ENCODE measurements at places on chromosomes 11 and 22. TPM values are rescaled to one million over a fixed set of nuclear protein-coding genes. Genes with fewer than 3 reads are reported as not detected.

GRCh38 chr11:46686886-46687795 is 13.3 kb downstream of the ARHGAP1 start:
- peaks cover 2% of the 10 kb centered on the region for H3K36me3 ChIP-seq
- H3K4me3 ChIP-seq = no peak overlapping the region
- no peaks in the 10 kb centered on the region for H3K4me1 ChIP-seq
- H3K27ac ChIP-seq = no peak overlapping the region
- DNase-seq = no peak

DNA sequence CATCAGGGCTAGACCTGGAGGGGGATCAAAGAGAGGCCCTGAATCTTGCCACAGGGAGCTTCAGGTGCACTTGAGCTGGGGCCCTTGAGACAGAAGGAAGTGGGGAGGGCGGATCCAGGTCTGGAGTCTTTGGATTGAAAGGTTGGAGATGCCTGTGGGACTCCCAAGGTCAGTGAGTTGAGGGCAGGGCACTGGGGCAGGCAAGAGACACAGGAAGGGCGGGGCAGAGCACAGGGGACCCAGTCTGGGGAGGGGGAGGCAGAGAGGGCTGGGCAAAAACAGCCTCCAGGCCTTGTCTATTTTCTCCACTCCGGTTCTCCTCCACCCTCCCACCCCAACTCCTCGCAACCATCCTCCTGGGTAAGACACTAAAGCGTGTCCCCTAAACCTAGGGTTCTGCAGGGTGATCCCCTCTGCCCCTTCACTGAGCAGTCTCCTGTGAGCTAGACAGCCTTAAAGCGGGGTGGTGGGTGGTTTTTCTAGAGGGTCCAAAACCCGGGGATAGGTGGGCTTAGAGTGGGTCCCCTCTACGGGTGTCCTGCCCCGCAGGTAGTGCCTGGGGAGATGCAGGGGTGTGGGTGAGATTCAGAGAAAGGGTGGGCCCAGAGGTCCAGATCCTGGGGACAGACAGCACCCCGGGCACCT is 38.6 kb upstream of the CELSR1 start:
- H3K27ac ChIP-seq = no peak overlapping the region
- H3K36me3 ChIP-seq = no peaks in the 10 kb centered on the region
- peak; percentile 33 for DNase-seq
- H3K4me1 ChIP-seq = no peaks in the 10 kb centered on the region
- H3K4me3 ChIP-seq = peak overlapping the region; percentile 78
- H3K27me3 ChIP-seq = no peaks in the 10 kb centered on the region

DNA sequence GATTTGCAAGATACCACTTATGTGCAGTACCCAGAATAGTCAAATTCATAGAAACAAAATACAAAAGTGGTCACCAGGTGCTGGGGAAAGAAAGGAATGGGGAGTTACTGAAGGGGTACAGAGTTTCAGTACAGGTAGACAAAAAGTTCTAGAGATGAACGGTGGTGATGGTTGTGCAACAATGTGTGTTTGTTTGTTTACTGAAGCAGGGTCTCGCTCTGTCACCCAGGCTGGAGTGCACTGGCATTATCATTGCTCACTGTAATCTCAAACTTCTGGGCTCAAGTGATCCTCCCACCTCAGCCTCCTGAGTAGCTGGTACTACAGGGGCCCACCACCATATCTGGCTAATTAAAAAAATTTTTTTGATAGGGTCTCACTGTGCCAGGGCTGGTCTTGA is 12.1 kb downstream of the UBE2L6 start:
- H3K4me1 ChIP-seq = no peaks in the 10 kb centered on the region
- H3K36me3 ChIP-seq = no peaks in the 10 kb centered on the region
- DNase-seq = no peak
- H3K4me3 ChIP-seq = no peak overlapping the region
- H3K27ac ChIP-seq = no peak overlapping the region

DNA sequence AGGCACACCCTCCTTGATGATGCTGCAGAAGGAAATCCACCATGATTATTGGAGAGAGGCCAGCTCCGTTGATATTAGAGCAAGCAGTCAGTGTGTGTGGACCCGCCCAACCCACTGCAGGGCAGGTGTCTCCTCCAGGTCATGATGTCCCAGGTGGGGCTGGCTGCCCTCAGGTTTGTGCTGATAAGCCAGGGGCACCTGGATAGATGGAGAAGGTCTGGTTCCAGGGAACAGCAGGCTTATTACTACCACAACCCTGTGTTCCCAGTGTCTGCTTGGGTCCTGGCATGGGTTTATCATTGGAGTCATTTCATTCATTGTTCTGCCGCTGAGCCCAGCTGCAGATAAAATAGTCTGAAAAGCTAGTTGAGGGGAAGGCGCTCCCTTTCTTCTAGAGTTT is 181.1 kb upstream of the NECTIN1 start:
- H3K27me3 ChIP-seq = peaks cover 2% of the 10 kb centered on the region
- H3K27ac ChIP-seq = no peak overlapping the region
- DNase-seq = no peak
- no peak overlapping the region for H3K4me3 ChIP-seq

DNA sequence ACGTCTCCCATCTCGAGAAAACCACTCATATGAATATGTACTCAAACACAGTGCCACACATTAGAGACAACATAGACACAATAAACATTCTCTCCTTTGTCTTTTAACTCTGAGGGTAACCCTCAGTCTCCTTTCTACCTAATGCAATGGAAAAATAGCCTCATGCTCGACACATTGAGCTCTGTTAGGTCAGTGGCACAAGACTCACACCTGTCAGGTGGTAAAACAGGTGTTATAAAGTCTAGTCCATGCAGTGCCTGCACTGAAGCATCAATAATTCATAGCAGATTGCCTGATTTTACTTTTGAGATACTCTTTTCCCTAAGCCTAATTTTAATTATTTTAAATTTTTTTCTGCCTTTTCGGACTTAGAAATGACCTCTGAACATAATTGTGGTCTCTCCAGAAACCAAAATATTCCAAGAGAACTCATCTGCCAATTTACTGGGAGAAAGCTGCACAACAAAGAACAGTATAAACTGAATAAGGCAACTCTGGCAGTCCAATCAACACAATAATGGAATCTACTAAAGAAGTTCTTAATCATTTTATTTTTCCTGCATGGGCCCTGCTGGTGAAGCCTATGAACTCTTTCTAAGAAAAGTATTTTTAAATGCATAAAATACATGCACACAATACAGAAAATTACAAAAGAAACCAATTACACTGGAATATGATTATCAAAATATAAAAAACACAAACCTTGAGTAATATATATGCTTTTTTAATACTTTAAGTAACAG is 9.9 kb downstream of the RDX start:
- no peaks in the 10 kb centered on the region for H3K4me1 ChIP-seq
- H3K27ac ChIP-seq = no peak overlapping the region
- DNase-seq = no peak
- H3K27me3 ChIP-seq = no peaks in the 10 kb centered on the region

DNA sequence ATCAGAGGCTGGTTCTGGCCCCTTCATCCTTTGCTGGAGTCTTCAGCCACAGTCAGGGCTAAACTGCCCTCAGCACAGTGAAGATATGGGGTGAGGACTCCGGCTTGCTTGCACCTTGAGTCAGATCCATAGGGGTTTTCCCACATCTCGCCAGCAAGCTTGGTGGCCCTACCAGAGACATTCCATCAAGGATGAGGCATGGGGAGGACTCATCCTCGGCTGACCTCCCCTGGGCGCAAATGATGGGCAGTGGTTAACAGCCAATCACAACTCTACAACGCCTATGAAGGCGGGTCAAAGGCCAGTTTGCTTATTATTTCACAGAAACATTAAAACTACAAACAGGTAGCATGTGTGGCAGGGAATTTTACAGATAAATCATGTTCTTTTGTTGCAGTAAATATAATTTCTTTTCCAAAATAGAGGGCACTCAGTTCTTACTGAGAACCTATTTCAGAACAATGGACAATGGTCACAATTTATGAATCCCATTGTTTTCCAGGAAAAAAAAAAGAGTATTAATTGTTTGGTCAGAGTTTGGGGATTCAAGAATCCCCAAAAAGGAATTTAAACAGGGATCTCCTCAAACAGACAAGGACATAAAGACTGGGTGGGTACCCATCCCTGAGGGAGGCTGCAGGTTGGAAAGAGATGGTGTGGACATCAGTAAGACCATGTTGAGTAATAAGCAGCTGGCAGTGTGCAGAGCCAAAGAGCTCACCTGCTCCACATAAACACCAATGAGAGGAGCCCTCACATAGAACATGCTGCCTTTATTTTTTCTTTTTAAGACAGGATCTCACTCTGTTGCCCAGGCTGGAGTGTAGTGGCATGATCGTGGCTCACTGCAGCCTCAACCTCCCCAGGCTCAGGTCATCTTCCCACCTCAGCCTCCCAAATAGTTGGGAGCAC is 14.8 kb downstream of the PLAAT3 start:
- H3K27ac ChIP-seq = no peak overlapping the region
- no peak overlapping the region for H3K4me3 ChIP-seq
- H3K4me1 ChIP-seq = peaks cover 5% of the 10 kb centered on the region
- no peak for DNase-seq
- H3K36me3 ChIP-seq = no peaks in the 10 kb centered on the region

DNA sequence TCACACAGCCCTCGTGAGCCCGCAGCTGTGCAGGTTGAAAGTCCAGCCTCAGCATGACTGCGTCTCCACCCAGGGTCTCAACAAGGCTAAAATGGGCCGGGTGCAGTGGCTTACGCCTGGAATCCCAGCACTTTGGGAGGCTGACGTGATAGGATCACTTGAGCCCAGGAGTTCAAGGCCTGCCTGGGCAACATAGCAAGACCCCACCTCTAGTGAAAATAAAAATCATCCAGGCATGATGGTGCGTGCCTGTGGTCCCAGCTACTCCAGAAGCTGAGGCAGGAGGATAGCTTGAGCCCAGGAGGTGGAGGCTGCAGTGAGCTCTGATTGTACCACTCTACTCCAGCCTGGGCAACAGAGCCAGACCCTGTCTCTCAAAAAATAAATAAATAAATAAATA is 100.8 kb upstream of the PRR5 start:
- no peaks in the 10 kb centered on the region for H3K27me3 ChIP-seq
- H3K4me1 ChIP-seq = no peaks in the 10 kb centered on the region
- no peak for DNase-seq
- no peak overlapping the region for H3K4me3 ChIP-seq
- H3K36me3 ChIP-seq = no peaks in the 10 kb centered on the region

- no peaks in the 10 kb centered on the region for H3K27me3 ChIP-seq
- no peak overlapping the region for H3K27ac ChIP-seq
- no peak overlapping the region for H3K4me3 ChIP-seq
- no peaks in the 10 kb centered on the region for H3K36me3 ChIP-seq
- no peaks in the 10 kb centered on the region for H3K4me1 ChIP-seq
Observed at GRCh38 chr22:49146511-49146910, 681.2 kb downstream of the BRD1 start.

DNA sequence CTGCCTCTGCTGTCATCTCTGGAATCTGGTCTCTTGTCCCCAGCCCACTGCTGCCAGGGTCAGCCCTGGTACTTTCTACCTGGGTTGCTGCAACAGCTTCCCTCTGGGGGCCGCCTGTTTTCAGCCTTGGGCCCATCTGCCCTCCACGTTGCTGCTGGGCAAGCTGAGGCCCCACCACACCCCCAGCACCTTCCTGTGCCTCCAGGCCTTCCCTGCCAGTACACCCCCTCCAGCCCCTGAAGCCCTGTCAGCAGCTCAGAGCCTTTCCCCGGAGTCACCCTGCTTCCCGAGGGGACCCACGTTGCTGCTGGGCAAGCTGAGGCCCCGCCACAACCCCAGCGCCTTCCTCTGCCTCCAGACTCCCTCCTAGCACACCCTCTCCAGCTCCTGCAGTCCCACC is 3.3 kb upstream of the SAMM50 start:
- DNase-seq = no peak
- H3K4me1 ChIP-seq = no peaks in the 10 kb centered on the region
- H3K27me3 ChIP-seq = no peaks in the 10 kb centered on the region

DNA sequence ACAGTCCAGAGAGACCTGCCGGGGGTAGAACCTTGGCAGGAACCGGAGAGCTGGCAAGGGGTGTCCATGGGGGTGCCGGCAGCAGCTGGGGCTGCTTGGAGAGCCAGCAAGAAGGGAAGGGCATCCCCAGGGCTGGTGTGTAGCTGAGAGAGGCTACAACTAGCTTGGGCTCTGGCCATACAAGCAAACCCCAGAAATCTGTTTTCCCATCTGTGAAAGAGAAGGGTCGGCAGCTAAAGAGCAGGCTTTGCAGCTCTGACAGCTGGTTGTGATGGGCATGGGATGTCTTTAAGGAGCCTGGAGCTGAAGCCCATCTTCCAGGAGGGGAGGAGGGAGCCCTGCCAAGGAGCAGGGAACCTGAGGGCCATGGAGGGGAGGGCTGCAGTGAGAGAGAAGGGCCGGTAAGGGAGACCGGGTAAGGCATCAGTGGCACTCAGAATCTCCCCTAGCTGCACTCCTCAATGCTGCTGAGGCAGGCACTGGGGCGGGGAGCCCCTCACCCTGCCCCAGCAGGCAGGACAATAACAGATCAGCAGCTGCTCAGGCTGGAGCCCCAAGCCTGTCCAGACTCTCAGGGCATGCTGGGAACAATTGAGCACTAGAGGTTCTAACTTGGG is 3.9 kb downstream of the CHST1 start:
- no peaks in the 10 kb centered on the region for H3K36me3 ChIP-seq
- H3K27ac ChIP-seq = no peak overlapping the region
- no peaks in the 10 kb centered on the region for H3K27me3 ChIP-seq

- no peaks in the 10 kb centered on the region for H3K27me3 ChIP-seq
- peak; percentile 35 for DNase-seq
- H3K36me3 ChIP-seq = no peaks in the 10 kb centered on the region
- H3K27ac ChIP-seq = no peak overlapping the region
- H3K4me3 ChIP-seq = no peak overlapping the region
Observed at GRCh38 chr11:67381244-67381972, 8.0 kb upstream of the CLCF1 start.

DNA sequence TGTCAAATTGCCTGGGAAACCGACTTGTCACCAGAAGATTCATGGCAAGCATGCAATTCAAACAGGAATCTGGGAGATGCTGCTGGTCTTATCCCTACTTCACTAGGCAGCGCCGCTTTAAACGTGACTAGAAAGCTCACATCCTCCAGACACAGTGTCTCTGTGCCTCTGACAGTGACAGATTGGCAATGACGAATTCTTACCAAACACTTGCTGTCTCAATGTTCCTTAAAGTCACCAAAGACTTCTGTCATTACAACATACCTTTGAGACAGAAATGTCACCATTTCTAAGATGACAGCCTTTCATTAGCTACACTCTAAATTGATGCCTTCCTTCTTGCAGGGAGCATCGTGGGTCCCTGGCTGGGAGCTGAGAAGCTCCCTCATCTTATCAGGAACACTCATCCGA is 197.8 kb downstream of the CWF19L2 start:
- no peaks in the 10 kb centered on the region for H3K36me3 ChIP-seq
- no peak for DNase-seq
- H3K4me1 ChIP-seq = no peaks in the 10 kb centered on the region
- H3K27ac ChIP-seq = no peak overlapping the region
- no peak overlapping the region for H3K4me3 ChIP-seq

GRCh38 chr11:134412203-134413042 is at the start of gene B3GAT1:
Gene B3GAT1, minus strand, starts transcription at chr11:134412242. Its CDS starts 24,583 bp downstream, at chr11:134387659.
- peak within 1 kb of the TSS; percentile 44 for H3K4me3 ChIP-seq
- no peaks in the 10 kb centered on the region for H3K27me3 ChIP-seq
- H3K27ac ChIP-seq = no peak within 1 kb of the TSS
- DNase-seq = peak; percentile 75

- no peaks in the 10 kb centered on the region for H3K27me3 ChIP-seq
- no peak overlapping the region for H3K4me3 ChIP-seq
- H3K36me3 ChIP-seq = no peaks in the 10 kb centered on the region
- no peak overlapping the region for H3K27ac ChIP-seq
- no peak for DNase-seq
Observed at GRCh38 chr11:121553389-121553788, 100.6 kb upstream of the SORL1-AS1 start.

The GGTLC3 gene
- total RNA-seq = not detected

The APOL4 gene
- 10.5 TPM for total RNA-seq

The C11orf42 gene
- not detected for total RNA-seq

The SCN2B gene
- total RNA-seq = 0.78 TPM

The BTBD10 gene
- 35.3 TPM for total RNA-seq

The KMT2A gene
- total RNA-seq = 114 TPM

The RIN1 gene
- 8.3 TPM for total RNA-seq
